Colonic mucosa (tissue), 4 donors: ENCODE measurements at places on chromosomes 1 and 21. TPM values are rescaled to one million over a fixed set of nuclear protein-coding genes. Genes with fewer than 3 reads are reported as not detected.

TMIGD3 gene
- total RNA-seq, result 0.42 TPM

PGD gene
- 124 TPM for total RNA-seq

PDE4B gene
- total RNA-seq, result 5.7 TPM

GRCh38 chr21:30101967-30102366 lies 64.6 kb downstream of the CLDN17 start:
- no peak for DNase-seq

DNA sequence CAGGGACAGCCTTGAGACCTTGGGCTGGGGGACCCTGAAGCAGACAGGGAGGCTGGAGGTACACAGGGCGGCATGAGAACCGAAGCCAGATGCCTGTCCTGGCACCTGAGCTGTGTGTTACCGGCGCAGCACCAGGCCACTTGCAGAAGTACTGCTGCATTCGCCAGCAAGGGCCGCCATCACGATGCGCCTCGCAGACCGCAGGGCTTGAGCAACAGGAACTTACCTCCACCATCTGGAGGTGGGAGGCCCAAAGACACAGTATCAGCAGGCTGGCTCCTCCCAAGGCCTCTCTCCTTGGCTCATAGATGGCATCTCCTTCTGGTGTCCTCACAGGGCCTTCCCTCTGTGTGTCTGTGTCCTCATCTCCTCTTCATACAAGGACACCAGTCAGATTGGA lies 90.1 kb downstream of the PRDM16 start:
- DNase-seq, result no peak

DNA sequence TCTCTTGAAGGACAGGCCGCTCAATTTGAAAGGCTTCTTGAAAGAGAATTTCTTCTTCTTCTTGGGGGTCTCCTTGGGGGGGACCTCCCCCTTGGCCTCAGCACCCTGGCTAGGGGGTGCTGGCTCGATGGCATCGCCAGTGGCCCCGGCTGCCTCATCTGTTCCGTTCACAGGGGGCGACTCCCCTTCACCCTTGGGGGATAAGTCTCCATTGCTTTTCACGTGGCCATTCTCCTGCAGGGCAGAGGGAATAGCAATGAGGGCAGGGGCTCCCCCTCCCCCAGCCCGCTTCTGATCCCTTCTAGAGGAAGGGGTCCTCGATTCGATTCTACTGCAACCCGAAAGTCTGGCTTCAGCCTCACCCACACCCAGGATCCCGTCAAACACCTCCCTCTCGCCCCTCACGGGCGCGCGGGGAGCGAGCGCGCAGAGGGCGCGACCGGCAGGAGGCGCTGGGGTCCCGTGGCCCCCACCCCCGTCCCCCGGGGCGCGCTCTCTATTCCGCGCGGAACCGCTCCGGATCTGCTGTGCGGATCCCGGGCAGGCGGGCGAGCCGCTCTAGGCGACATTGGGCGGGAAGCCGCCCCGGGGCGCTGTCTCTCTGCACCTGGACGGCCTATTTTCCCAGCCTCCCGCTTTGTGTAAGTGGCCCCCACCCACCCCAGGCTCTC lies 1.0 kb downstream of the MARCKSL1 start:
- DNase-seq, result peak; percentile 54

- no peak for DNase-seq
Measured at GRCh38 chr1:204462229-204462561, 32.4 kb downstream of the PIK3C2B start.

- no peak for DNase-seq
Measured at GRCh38 chr1:147741065-147741464, 19.3 kb downstream of the GJA5 start.

DNA sequence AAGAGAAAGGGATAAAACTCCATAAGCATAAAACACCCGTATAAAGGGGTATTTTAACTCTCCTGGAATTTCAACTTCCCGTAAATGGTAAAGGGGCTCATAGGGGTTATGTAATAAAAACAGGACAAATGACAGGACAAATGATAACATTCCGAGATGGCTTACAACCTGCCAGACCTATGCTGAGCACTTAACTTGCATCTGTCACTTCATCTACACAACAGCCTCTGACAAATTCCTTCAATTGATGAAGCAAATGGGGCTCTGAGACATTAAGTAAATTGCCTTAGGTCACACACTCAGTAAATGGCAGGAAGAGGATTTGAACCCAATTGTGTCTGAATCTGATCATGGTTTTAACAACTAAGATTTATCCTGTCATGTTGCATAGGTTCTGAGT lies 327.6 kb upstream of the SNX7 start:
- no peak for DNase-seq

DNA sequence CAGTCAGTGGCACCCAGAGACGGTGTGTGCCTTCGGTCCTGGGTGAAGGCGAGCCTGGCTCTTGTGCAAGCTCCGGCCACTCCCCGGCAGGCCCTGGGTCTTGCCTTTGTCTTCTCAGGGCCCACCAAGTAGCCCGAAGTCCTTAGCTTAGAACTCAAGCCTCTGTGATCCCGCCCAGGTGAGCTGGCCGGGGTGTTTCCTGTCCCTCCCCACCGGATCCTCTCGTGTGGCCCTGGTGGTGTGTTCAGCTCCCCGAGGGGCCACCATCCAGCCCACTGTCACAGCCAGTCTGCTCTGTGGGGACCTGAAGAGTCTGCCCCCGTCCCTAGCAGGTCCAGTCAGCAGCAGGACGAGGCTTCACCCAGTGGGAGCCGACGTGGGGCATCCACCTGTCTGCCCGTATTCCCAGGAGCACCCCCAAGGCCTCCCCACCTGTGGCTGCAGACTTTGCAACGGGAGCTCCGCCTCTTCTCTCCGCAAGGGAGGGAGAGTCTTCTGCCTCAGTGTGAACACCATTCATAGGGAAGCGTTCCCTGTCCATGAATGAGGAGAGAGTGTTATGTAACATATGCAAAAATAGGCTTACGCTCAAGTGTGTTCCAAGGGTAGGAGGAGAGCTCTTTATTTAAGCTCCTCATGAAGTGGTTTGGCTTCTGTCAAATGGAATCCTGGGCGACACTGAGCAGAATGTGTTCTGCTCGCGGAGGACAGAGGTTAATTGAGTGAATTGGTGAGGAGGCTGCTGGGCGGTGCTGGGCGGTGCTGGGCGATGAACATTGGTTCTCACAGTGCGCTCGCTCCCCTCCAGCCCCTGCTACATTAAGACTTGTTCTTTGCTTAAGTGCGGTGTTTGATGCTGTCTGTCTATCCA lies 108.9 kb downstream of the CRYAA start:
- no peak for DNase-seq
